ENCODE measurements at places on chromosomes 12 and 14.

- DNase-seq: peak; percentile 64
Observed at GRCh38 chr14:91332171-91332985, 85.2 kb downstream of the CCDC88C start.

DNA sequence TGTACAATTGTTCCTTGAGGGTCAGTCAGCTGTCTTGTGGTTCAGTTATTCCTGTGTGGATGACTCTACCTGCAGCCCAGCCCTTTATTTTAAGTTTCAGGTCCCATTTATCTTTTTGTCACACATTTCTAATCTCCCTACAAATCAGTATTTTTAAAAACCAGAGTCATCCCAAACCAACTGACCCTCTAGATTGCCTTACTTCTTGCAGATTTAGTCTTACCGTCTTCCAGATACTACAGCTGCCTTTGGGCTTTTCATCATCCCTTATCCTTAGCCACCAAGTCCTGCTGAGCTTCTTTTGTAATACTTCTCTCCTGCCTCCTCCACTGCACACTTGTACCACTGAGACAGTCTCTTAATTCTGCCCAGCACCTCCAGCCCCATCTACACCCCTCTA is 54.9 kb downstream of the PRKCH start:
- no peak for DNase-seq

DNA sequence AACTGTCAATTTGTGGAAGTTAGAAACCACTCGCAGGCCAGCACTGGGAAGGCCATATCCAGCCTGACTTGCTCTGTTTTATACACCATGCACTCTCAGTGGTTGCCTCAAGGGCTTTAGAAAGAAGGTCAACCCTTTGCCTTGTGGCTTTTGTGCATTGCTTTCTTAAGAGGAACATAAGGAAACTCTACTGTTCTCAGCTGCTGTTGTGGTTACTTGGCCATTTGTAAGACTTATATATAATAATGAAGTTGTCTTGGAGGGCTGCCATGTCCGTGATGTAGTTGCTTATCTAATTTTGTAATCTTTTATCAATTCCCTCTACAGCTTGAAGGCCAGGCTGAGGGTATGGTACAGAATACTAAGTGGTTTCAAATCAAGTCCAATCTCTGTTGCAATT is 637.8 kb downstream of the DIO2 start:
- no peak for DNase-seq

DNA sequence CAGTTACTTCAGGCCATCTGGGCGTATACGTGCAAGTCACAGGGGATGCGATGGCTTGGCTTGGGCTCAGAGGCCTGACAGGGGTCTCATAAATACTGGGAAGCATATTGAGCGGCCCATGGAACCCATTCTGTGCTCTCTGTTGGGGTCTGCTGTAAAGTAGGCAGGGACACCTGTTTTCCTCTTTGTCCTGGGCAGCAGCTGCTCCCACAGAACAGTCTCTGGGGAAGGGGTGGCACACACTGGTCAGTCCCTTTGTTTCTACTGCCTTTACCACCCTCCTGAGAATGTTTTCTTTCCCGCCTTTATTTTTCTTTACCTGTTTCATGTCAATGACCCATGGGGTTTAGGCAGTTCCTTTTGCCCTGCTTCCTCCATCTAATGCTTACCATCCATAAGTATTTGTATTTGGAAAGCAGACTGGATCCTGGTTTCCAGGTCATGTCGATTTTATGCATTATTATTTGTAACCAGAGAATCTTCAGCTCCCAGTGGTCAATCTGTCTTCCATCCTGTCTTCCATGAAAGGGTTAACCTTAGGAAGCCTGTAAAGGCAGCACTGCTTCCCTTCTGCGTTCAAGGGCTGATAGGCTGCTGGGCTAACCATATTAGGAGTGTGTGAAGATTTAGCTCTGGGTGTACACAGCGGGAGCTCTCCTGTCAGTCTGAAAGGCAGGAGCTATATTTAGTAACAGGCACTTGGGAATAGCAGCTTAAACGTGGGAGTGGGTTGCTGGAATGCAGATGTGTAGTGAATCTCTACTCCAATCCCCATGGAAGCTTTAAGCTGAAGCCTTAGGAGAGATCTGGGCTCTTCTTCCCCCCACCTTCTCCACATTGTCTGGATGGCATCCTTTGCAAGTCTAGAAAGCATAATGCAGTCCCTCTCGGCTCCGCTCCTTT is 124.0 kb downstream of the DYRK2 start:
- no peak for DNase-seq

DNA sequence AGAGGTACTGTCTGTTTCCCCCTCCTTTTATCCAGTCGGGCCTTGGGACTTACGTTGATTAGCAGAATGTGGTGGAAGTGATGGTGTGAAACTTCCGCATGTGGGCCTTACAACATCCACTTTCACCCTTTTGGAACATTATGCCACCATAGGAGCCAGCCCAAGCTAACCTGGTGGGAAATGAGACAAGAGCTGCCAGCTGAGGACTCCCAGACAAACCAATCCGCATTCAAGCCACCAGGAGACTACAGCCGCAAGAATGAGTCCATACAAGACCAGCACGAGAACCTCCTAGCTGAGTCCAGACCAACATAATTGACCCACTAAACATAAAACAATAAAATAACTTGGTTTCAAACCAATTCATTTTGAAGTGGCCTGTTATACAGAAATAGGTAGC is 9.1 kb upstream of the PTGER2 start:
- no peak for DNase-seq

- DNase-seq: no peak
Observed at GRCh38 chr14:68982581-68982980, 3.5 kb upstream of the ACTN1 start.

- no peak for DNase-seq
Observed at GRCh38 chr14:46999661-47000060, 348.1 kb upstream of the RPL10L start.

DNA sequence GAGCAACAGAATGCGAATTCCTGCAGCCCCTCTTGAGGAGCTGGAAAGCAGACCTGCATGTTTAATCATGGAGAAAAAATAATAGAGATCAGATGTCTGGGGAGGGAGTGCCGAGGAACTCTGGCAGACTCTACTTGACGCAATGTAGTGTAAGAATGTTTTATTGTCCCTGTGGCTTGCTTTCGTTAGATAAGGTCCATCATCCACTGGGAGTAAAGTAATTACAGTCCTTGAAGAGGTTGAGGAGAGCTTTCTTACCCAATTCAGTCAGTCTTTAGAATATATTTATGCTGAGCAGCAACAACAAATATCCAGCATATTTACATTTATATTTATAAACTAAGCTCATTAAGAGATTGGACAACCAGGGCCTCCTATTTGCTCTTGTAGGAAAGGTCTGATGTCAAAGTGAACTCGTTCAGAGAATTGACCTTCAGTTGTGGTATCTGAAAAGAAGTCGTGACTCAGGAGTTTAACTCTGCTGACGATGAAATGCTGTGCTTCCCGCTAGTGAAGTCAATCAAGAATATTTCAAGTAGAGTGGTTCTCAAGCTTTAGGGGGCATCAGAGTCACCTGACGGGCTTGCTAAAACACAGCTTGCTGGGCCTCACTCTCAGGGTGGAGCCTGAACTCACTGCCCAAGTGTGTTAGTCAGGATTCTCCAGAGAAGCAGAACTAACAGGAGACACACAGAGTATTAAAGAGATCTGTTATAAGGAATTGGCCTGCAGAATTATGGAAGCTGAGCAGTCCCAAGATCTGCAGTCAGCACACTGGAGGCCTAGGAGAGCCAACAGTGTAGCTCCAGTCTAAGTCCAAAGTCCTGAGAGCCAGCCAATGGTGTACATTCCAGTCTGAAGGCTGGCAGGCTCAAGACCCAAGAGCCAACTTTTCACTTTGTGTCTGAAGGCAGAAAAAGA is 139.3 kb upstream of the LMNTD1 start:
- DNase-seq: no peak

GRCh38 chr14:79407572-79407971 is 803.7 kb downstream of the DIO2 start:
- no peak for DNase-seq

GRCh38 chr12:106046301-106046846 is 92.4 kb downstream of the NUAK1 start:
- no peak for DNase-seq

DNA sequence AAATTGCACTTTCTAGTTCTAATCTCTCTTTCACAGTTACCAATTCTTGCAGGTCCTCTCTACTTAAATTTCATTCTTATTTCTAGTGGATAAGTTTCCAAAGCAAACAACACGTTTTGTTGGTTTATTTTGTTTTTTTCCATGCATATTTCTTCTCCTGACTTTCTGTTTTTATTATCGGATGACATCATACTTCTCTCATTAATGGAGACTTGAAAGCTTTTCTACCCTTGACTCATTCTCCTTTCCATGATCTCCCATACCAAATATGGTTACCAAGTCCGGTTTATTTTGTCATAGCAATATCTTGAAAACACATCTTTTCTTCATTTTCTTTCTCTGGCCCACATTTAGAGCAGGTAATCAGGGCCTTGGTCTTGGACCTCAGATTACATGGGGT is 796.5 kb downstream of the GALC start:
- DNase-seq: no peak

GRCh38 chr12:40208707-40209446 is 15.9 kb upstream of the LRRK2 start:
- peak; percentile 97 for DNase-seq

DNA sequence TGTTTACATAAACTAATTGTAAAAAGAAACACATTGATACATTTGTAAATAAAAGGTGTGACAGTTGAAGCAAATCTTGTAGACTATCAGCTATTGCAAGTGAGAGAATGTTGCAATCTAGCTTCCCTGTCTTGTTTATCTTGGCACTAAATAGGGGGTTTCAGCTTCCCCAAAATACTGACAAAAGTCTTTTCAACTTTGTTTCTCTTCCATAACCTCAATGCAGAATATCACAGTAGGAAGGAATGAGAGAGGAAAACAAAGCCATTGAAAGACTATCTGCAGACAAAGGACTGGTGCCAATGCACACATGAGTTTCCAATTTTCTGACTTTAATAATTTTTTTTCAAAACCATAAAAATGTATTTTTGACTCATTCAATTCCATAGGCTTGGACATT is 886.2 kb upstream of the MGAT4C start:
- DNase-seq: no peak

- no peak for DNase-seq
Observed at GRCh38 chr12:87117526-87117925, 861.3 kb upstream of the MGAT4C start.

- DNase-seq: peak; percentile 37
Observed at GRCh38 chr14:68468437-68469207, 324.2 kb downstream of the ZFP36L1 start.

DNA sequence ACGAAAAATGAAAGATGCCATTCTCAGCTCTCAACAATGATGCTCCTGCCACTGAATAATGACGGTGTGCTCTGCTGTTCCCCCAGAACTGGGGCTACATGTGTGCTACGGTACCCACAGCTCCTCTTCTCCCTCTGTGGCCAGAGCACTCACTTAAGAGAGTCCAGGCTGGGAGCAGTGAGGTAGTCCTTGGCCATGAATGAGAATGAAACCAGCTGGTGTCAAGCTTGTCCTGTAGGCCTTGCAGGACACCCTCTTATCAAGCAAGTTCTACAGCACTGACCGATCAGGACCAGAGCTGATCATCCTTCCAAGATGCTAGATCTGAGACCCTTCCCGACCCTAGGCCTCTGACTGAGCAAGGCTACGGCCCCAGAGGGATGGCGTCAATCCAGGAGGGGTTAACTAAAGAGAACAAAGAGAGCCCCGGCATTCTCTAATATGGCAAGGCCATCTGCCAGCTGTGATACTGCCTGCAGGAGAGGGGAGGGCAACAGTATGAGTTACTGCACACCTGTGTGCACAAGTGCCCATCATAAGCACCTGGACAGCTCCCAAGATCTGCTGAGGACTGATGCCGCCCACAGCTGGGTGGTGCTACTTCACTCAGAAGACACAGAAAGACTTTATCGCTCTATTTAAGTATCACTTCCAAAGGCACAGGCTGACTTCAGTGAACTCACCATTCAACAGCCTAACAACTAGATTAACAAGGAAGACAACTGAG is 30.5 kb downstream of the APPL2 start:
- DNase-seq: no peak

DNA sequence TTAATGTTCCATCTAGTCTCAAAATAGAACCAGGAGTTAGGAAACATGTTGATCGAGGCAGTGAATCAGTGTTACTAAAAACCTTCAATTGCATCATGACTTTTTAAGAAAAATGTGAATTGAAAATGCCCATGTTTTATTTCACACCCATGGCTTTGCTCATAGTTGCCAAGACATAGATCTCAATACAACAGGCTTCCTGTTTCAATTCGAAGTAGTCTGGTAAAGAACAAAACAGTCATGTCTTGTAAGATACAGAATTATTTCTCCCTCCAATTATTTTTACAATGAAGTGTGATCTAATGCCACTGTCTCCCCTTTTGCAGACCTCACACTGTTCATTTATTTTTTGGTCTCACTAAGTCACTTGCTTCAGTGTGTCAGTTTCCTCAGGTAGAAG is 44.6 kb upstream of the FAR2 start:
- DNase-seq: peak; percentile 82

- DNase-seq: no peak
Observed at GRCh38 chr14:96265383-96266095, 9.5 kb downstream of the BDKRB1 start.

- DNase-seq: no peak
Observed at GRCh38 chr12:56107242-56107641, 2.9 kb downstream of the PA2G4 start.

DNA sequence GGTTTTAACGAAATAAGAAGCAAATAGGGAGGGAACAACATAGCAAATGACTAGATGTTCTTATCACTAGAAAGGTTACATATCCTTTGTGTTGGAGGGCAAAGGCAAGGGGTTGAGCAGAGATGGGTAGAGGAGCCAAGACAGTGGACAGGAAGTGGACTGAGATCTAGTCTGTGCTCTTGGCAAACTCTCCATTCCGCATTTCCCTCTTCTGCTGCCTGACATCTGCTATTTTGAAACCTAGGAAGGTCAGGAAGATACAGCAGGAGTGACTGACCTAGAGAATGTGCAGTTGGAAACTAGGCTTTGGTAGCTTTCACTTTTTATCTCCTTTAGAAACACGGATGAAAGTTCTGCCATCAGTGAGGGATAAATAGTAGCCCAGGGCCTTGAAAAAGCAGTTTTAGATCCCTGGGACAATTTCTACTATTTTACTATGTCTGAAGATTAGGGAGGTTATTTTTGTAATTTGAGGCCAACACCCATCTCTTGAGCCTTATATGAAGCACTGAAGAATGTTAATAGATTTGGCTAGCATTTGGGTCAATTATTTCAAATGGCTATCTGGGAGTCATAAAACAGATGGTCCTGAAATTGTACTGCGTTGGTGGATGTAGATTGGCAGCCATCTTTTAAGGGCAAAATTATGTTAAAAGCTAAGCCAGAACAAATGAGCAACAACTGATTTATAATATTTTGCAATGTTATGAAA is 410.3 kb downstream of the PCNX1 start:
- DNase-seq: no peak

- DNase-seq: no peak
Observed at GRCh38 chr12:131909752-131910219, 15.4 kb downstream of the ULK1 start.

DNA sequence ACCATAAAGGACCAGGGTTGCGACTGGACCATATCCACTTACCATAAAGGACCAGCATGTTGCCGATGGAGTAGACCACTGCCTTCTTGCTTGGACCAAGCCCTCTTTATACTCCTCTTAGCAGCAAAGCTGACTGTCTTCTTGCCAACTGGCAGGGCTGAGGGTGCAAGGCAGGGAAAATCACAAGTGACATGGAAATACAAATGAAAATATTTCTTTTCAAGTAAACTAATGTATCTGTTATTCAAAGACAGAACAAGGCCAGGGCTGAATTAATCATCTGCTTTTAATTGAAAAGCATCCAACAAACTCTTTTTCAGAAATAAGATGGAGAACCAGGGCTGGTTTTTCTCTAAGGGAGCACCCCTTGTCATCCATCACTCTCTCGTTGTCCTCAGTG is at the start of gene CELA1:
Gene CELA1 (minus strand): TSS at position 99 of the 400 bp plus-strand sequence. CDS start 41 bp downstream, at position 58.
- no peak for DNase-seq

Data from inflammatory macrophage treated with lipopolysaccharide for 4 hours (primary cell).